ENCODE measurements at places on chromosomes 3 and 15. TPM values are rescaled to one million over a fixed set of nuclear protein-coding genes. Genes with fewer than 3 reads are reported as not detected.

The RARRES1 gene
- total RNA-seq = 8.0 TPM

The IQGAP1 gene
- total RNA-seq = 280 TPM

The CCK gene
- total RNA-seq = 0.13 TPM

The FGF12 gene
- total RNA-seq = 0.07 TPM

The MAGEL2 gene
- 0.73 TPM for total RNA-seq

The FEZF2 gene
- not detected for total RNA-seq

The LYZL4 gene
- not detected for total RNA-seq

The FOXB1 gene
- total RNA-seq = not detected

Measured in smooth muscle cell of the pulmonary artery (primary cell).